HT-29 (cell line): ENCODE measurements at places on chromosomes 4 and X. TPM values are rescaled to one million over a fixed set of nuclear protein-coding genes. Genes with fewer than 3 reads are reported as not detected.

- DNase-seq, result no peak
Observed at GRCh38 chr4:13470379-13470778, 13.8 kb downstream of the RAB28 start.

DNA sequence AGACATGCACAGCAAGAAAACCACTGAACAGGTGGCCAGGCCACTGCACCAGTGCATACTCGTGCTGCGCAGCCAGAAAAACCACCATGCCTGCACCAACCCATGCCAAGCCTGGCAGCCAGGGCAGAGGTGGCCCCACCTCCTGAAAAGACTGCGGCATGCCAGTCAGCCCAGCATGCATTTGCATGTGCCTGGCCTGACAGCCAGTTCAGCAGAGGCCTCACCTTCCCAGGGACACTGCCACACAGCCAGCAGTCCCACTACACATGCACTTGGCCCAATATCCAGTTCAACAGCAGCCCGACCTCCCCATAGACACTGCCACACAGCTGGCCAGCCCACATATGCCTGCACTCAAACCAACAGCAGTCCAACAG, 43.5 kb upstream of the DDX60 start:
- DNase-seq, result no peak

DNA sequence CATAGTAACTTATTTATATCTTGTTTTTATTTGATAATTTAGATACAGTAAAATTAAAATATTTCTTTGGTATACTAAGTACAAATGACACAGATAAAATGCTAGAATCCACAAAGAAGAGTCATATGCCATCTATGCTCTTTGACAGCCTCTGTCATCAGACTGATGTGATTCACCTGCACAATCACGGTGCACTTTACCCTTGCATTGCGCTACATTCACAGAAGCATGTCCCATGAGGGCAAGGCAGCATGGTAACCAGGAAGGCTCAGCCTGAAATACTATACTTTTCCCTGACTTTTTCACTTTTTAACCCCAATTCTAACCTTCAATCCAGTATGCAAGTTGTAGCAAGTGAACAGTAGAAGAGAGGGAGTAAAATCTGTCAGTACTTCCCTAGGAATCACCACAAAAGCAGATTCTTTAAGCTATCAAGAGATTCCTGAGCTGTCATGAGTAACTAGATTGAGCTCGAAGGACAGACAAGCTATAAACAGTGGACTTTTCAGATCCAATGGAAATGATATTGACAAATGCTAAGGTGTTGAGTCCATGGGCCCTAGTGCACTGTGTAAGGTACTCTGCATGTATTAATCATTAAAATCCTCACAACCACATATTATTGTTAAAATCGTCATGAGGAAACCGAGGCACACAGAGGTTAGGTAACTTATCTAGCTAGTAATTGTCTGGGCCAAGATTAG, 14.2 kb downstream of the SEC24D start:
- DNase-seq, result no peak

GRCh38 chrX:71106427-71106826, at the start of gene CXorf65:
TSS of gene CXorf65 (minus strand) at chrX:71106740. CDS start at chrX:71106556, 184 bp downstream.
- no peak for DNase-seq

DNA sequence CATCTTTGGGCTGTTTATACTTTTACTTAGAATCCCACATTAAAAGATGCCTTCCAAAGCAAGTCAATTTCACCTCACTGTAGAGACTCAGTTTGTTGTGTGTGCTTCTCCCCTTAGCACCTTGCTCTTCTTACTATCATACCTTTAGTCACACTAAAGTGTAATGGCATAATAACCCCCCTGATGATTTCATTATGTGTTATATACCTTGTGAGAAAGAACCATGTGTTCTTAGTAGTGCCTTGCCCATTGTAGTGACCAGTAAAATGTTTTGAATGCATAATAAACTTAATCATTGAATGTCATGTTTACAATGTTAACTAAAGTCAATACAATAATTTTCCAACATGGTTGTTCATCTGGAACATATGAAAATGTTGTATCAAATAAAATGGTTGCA, 1621.9 kb downstream of the PCDH7 start:
- DNase-seq, result no peak

DNA sequence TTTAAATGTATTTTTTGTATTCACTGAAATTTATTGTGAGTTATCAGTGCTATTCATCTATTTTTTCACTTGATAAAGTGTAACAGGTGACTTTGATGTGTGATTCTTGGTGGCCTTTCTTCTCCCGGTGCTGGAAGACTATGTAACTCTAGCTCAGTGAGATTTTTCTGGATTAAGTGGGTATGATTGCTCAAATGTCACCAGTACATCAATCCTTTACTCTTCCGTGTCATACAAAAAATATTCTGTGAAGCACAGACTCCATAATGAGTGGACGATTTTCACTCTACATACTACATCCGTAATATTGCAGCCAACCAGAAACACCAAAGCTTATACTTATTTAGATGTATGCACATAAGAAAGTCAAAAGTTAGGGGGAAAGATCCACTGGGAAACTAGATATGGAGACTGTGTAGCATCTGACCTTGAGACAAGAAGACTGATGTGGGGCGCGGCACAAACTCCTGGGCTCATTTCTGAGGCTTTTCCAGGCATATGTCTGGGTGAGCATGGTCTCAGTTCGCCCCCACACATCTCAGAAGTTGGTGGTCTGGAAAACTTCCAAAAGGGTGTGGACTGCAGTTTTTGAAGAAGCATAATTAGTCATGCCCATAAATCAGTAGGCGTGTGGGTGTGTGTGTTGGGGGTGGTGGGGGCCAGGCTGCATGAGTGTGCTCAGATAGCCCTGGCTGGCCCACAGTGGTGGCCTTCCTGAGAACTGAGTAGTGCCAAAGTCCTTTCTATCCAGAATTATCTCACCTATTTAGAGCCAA, 53.9 kb upstream of the TENM3 start:
- no peak for DNase-seq

GRCh38 chr4:36224972-36225903, 19.1 kb downstream of the ARAP2 start:
- peak; percentile 28 for DNase-seq

GRCh38 chrX:114584983-114585842, 1.3 kb downstream of the HTR2C start:
- no peak for DNase-seq

ATP10D gene
- total RNA-seq, result 0.08 TPM in 1 of 2 replicates, not detected in the other

CENPU gene
- total RNA-seq, result 15.2 and 15.3 TPM in 2 replicates

PSAPL1 gene
- not detected in 2 replicates for total RNA-seq

RAP1GDS1 gene
- total RNA-seq, result 15.6 and 18.6 TPM in 2 replicates

NPFFR2 gene
- total RNA-seq, result not detected in 2 replicates
